CD8-positive, alpha-beta memory T cell (primary cell): ENCODE measurements at places on chromosomes 2 and 18.

DNA sequence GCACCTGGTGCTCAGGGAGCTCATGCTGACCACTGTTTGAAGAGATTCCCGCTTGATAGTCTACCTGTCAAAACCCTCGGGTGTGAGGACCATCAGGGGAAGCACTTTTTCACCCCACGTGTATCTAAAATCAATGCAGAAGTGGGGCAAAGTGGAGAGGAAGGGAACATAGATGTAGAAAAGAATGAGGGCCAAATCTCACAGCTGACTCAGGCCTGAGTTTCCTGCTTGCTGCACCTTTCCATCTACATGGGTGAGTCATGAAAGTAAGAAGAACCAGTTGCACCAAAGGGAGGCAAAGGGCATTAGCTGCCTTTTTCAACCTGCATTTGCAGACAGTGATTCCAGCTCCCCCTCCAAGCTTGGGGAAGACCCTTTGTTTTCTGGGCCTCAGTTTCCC is 100.2 kb upstream of the MYCN start:
- DNase-seq = no peak

DNA sequence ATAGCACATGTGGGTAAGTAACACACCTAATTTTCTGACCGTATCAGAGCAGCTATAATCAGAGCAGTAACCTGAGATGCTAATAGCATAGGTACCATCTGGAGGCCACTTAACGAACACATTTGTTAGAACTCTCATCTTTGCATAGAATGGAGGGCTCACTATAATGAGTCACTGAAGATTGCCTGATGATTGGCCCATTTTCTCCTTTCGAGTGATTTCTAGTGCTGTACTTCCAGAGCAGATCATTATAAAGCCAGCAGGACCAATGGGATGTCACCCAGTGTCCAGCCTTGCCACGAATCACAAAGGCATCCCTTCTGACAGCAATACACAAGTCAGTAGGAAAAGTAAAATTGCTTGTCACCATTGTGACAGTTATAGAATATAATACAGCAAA is 81.7 kb upstream of the REV1 start:
- DNase-seq = no peak

- DNase-seq = no peak
Observed at GRCh38 chr2:72727356-72727755, 98.5 kb downstream of the EXOC6B start.

GRCh38 chr2:219058541-219059374 is 2.0 kb downstream of the IHH start:
- DNase-seq = no peak

DNA sequence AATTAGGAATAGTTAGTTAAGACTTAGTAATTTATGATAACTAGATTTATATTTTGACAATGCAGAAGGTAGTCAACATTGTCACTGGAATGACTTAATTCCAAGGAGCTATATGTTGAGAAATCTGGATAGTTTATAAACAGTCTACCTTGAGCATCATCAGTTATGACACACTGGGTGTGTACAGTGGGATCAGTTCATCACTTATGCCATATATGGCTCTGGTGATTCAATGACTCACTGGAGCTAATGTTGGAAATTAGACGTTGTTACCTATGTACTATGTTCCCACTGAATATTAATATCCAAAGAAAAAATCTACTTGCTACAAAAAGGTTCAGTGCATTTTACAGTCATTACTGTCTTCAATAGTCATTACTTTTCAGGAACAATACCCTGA is 34.0 kb upstream of the ITPRID2 start:
- DNase-seq = no peak

DNA sequence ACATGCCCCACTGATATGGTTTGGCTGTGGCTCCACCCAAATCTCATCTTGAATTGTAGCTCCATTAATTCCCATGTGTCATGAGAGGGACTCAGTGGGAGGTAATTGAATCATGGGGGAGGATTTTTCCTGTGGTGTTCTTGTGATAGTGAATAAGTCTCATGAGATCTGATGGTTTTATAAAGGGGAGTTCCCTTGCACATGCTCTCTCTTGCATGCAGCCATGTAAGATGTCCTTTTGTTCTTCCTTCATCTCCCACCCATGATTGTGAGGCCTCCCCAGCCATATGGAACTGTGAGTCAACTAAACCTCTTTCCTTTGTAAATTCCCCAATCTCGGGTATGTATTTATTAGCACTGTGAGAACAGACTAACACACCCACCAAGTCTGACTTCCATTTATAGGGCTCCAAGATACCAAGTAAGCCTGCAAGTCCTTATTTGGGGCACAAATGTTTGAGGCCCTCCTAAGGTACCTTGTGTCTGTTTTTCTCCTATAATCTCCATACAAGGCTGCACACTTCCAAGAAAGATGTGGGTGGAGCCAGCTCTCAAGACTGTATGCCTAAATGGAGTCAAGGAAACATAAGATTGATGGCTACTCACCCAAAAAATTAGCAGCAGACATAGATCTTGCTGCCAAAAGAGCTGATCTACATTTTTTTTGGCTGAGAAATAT is 364.7 kb downstream of the TXNL1 start:
- DNase-seq = no peak

- DNase-seq = no peak
Observed at GRCh38 chr18:2180586-2180985, 390.7 kb downstream of the METTL4 start.

GRCh38 chr2:86035376-86035882 is 70.3 kb downstream of the POLR1A start:
- no peak for DNase-seq

DNA sequence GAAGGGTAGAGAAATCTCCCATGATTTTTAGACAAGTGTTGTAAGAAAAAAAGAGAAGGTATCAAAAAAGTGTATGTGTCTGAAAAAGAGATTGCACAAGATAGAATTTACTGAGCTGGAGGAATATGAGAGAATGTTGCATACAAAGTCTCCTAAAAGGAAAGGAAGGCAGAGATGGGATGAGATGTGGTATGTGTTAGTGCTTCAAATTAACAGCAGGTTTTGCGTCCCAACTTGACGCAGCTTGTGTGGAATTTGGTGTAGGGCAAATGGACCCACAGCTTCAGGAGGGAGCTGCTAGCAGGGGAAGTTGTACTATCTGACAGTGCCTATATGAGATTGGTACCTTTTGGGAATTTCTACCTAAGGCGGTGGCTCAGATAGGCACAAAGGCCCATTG is 9.0 kb upstream of the RASGRP3 start:
- no peak for DNase-seq

- DNase-seq = no peak
Observed at GRCh38 chr2:195984923-195985726, 83.5 kb downstream of the DNAH7 start.

GRCh38 chr18:71287268-71287667 is 998.4 kb downstream of the SOCS6 start:
- DNase-seq = no peak
